ENCODE measurements at places on chromosomes 1 and 21.

GRCh38 chr21:26471099-26471471 is 102.0 kb downstream of the CYYR1 start:
- DNase-seq: no peak

DNA sequence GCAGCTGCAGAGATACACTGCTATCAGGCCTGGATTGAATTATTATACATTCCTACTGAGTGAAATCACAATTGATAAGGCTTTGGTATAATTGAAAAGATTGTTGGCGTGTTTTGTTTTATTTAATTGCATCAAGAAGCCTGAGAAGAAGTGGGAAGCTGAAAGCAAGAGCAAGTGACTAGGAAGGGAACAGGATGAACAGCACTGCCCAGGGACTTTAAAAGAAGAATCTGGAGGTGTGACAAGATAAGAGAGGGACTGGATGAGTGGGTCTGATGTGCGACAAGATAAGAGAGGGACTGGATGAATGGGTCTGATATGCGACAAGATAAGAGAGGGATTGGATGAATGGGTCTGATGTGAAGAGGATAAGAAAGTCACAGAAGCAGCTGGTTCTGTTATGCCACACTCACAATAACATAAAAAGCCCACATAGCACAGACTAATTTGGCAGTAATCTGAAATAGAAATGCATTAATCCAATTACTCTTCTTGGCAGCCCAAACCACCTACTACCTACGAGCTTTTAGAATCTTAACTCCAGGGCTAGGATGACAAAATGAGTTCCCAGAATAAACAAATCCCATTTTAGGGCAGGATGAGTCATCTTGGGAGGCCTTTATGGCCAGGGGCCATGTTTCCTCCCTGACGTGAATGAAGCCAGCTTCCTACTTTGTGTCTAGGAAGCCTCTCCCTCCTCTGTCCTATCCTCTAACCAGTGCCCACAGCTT is 129.7 kb downstream of the DUSP10 start:
- no peak for DNase-seq

DNA sequence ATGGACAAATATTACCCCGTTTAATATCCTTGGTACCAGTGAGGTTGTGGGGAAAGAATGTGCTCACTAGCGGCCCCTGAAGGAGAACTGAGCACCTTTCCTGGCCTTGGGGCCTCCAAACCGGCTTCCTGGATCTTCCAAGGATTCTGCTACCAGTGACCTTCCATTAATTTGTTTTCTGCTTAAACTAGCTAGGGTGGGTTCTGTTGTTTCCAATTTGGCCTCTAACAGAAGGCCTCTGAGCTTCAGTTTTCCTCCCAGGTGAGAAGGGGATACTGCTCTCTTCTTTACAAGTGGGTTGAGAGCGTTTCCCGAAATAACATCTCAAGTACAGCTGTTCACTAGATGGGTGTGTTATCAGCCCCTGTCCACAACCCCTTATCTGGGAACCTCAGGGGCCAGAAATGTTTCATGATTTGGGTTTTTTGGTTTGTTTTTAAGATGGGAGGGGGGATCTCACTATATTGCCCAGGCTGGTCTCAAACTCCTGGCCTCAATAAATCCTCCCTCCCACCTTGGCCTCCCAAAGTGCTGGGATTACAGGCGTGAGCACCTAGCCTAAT is 16.9 kb upstream of the IFNGR2 start:
- DNase-seq: no peak

GRCh38 chr1:208028526-208028925 is 117.6 kb upstream of the CD34 start:
- no peak for DNase-seq

DNA sequence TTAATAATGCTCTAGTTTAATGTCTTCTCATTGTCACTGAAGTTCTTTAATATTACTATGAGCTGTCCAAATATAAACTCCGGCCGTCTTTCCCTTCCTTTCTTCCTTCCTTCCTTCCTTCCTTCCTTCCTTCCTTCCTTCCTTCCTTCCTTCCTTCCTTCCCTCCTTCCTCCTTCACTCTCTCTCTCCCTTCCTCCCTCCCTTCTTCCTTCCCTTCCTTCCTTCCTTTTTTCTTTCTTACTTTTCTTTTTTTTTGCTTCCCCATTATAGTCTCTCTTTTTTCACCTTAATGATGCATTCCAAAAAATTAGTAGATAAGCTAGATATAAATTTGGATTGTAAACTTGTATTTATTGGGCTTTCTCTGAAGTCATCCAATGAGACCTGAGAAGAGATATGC is 431.0 kb upstream of the ADGRL4 start:
- no peak for DNase-seq

GRCh38 chr1:182035097-182035770 is 26.3 kb downstream of the ZNF648 start:
- no peak for DNase-seq

GRCh38 chr1:61079898-61080336 is 2.4 kb upstream of the NFIA start:
- DNase-seq: no peak

- no peak for DNase-seq
These were observed 371.7 kb upstream of the LRRC7 start for GRCh38 chr1:69196071-69196470.

- DNase-seq: no peak
These were observed 138.8 kb upstream of the DPYD start for GRCh38 chr1:98059620-98060019.

DNA sequence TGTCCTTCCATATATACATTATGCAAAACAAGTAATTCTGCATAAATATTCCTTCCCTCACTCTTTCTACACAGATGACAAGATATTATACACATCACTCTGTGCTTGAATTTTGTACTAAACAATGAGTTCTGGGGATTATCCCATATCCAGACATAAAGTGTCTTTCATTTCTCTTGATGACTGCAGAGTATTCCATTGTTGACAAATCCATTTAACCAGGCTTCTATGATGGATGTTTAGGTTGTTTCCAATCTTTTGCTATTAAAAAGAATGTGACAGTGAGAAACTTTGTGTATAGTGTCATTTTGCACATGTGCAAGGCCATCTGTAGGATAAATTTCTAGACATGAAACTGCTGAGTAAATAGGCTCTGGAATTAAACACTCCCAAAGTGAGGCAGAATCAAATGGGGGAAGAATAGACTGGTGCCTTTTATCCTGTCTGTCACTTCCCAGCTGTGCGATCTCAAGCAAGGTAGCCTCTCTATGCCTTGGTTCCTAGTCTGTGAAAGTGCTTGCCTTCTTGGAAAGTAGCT is 29.9 kb upstream of the ATP2B4 start:
- no peak for DNase-seq

DNA sequence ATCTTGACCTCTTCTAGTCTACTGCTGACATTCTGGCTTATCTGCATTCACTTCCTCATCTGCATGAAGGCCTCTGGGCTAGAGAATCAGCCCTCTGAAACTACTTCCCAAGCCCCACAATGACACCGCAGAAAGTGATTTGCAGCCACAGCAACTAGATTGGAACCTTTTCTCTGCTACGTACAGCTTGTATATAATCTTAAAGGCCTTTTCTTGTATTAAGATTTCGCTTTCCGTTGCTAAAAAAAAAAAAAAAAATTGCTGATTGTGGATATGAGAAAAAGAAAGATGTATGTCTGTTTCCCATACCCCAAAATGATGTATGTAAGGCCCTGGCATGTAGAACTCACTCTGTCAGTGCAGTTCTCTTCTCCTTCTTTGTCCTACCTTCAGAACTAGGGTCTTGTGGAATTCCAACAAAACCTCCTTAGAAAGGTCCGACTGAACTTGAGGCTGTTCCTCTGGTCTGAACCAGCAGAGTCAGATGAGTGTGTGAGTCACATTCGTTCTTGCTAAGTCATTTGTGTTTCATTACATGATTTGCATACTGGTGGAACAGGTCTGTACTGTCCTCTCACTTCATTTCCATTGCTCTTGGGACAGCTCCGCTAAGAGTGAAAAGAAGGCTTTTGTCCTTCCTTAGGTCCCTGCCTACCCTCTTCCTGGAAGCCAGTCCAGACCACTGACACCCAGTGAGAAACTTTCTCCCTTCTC is 62.7 kb downstream of the PLPP3 start:
- no peak for DNase-seq

DNA sequence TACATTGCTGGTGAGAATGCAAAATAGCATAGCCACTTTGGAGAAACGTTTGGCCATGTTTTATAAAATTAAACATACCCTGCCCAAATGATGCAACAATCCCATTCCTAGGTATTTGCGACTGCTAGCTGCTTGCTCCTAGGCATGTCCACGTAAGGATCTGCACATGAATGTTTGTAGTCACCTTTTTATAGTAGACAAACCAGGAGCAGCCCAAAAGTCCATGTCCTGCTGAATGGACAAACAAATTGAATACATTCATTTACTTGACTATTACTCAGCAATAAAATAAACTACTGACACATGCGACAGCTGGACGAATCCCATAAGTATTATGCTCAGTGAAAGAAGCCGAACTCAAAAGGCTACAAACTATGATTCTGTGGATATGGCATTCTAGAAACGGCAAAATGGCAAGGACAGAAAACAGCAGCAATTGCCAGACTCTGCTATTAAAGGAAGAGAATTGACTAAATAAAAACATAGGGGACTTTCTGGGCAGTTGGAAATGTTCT is 161.9 kb upstream of the GALNT2 start:
- no peak for DNase-seq

GRCh38 chr1:223708651-223709268 is 3.6 kb upstream of the CAPN2 start:
- no peak for DNase-seq

GRCh38 chr1:111920221-111921024 is 69.0 kb downstream of the KCND3 start:
- no peak for DNase-seq

GRCh38 chr1:18681423-18681835 is 50.8 kb downstream of the PAX7 start:
- no peak for DNase-seq

DNA sequence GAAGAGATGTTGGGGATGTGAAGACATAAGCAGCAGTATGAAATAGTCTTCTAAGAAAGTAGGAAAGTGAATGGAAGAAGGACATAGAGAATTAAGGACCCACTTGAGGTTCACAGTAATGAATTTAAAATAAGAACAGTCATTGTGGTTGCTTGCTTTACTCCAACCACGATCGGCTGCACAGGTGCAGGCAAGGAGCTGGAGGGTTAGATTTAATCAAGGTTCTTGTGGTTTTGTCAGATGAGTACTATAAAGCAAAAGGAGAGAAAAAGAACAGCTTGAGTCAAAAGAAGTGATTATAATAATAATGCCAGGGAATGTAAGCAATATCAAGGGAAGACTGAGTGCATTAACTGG is 46.1 kb upstream of the RBM34 start:
- DNase-seq: no peak

DNA sequence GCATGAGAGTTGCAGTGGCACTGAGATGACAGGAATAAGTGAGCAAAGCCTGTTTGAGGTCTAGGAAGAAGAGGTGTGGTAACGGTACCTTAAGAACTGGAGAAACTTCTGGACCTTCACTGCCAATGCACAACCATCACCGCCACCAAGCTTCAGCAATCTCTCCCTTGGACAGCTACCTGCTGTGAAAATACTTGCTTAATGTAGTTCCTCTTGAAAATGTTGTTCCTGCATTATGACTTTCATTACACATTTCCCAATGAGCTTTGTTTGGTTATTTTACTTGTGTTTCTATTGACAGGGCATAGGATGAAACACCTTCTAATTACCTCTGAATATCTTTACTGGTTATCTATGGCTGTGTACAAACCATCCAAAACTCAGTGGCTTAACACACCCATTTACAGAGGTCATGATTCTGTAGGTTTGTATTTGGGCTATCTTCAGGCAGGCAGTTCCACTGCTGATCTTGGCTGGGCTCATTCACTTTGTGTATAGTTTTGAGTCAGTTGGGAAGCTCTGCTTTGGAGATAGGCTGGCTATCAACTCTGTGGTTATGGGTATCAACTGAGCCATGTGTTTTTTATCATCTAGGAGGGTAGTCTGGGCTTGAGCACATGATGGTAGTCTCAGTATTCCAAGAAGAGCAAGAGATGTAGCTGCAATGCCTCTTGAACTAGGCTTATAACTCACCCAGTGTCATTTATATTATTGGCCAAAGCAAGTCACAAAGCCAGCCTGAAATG is 149.4 kb downstream of the ELAVL4 start:
- DNase-seq: no peak

- no peak for DNase-seq
These were observed 66.0 kb downstream of the GNG4 start for GRCh38 chr1:235583511-235584001.

DNA sequence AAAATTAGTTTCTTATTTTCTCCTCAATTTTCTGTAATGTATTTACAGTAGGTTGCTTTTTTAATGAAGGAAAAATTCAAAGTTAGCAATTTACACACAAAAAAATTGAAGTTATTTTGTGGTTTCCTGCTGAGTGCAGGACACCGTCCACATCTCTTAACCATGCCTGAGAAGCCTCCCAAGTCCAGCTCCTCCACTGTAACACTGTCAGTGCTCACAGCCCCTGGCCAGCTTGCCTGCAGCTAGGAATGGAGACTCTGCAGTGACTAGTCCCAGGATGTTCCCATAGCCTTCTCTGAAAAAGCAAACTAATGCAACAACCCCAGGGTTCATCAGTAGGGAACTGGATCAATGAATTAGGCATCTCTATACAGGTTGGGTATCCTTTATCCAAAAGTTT is 3.5 kb downstream of the A3GALT2 start:
- no peak for DNase-seq

GRCh38 chr1:98478121-98478520 is 183.4 kb upstream of the SNX7 start:
- DNase-seq: no peak

DNA sequence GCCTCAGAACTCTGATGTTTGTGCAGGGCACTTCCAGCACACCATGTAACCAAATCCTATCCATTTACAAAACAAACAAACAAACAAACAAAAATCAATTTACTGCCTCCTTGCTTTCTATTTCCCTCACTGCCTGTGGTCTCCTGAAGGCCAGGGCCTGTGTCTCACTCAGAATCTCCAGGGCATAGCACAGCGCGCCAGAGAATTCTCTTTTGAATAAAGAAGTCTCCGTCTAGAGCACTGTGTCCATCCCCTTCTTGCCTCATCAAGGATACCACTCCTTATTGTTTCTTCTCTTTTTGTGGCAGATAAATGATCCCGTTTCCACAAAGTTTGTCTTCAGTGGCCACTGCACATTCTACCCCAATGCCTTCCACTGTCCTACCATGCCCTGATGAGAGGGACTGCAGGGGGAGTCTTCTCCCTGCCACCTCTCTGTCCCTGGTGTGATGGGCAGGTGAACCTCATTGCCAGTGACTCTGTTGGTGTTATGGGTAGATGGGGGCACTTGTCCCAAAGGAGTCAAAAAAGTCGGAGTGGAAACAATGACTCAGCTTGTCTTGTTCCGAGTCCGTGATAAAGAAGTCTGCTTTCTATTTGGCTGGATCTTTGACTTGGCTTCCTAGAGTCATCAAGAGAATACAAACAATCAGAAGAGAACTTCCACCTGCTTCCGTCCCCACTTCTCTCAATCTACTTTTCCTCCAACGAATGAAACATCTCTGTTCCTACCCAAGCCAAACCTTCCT is 30.0 kb downstream of the XCL2 start:
- DNase-seq: no peak
